ENCODE measurements at places on chromosomes 2 and 18.

GRCh38 chr2:134246154-134246874 is 7.6 kb upstream of the MGAT5 start:
- no peak for DNase-seq

- no peak for DNase-seq
These were observed 80.4 kb downstream of the STK39 start for GRCh38 chr2:168166902-168167510.

GRCh38 chr2:10865841-10866240 is 45.9 kb upstream of the KCNF1 start:
- no peak for DNase-seq

GRCh38 chr2:234231460-234231859 is 181.0 kb downstream of the SPP2 start:
- no peak for DNase-seq

DNA sequence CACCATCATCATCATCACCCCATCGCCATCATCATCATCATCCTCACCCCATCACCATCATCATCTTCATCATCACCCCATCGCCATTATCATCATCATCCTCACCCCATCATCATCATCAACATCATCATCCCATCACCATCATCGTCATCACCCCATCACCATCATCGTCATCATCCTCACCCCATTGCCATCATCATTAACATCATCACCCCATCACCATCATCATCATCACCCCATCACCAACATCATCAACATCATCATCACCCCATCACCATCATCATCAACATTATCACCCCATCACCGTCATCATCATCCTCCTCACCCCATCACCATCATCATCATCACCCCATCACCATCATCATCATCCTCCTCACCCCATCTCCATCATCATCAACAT is 151.0 kb downstream of the DNER start:
- no peak for DNase-seq

GRCh38 chr18:33837191-33837590 is 259.2 kb downstream of the ASXL3 start:
- no peak for DNase-seq

DNA sequence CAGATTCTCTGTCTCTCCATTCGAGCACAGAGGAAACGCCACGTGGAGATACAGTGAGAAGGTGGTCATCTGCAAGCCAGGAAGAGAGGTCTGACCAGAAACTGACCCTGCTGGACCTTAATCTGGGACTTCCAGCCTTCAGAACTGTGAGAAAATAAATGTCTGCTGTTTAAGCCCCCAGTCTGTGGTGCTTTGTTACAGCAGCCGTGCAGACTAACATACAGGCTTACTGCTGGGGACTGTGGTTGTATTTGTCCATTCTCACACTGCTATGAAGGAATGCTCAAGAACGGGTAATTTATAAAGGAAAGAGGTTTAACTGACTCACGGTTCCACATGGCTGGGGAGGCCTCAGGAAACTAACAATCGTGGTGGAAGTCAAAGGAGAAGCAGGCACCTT is 432.7 kb downstream of the IRS1 start:
- no peak for DNase-seq

- DNase-seq: no peak
These were observed 7.2 kb upstream of the DAW1 start for GRCh38 chr2:227864161-227864756.

DNA sequence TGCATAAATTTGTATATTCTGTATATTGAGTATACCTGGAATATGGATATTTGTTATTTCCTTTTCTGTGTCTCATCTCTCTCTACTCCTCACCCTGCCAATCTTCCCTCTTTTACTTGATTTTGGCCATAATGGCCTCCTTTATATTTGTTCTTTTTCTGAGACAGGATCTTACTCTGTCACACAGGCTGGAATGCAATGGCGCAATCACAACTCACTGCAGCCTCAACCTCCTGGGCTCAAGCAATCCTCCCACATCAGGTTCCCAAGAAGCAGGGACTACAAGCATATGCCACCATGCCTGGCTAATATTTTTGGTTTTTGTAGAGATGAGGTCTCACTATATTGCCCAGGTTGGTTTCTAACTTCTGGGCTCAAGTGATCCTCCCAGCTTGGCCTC is 30.5 kb downstream of the PREPL start:
- DNase-seq: no peak

- DNase-seq: peak; percentile 33
These were observed 155.9 kb downstream of the ESCO1 start for GRCh38 chr18:21444465-21445212.

- DNase-seq: no peak
These were observed 891.3 kb upstream of the SLC39A10 start for GRCh38 chr2:194765723-194766122.

DNA sequence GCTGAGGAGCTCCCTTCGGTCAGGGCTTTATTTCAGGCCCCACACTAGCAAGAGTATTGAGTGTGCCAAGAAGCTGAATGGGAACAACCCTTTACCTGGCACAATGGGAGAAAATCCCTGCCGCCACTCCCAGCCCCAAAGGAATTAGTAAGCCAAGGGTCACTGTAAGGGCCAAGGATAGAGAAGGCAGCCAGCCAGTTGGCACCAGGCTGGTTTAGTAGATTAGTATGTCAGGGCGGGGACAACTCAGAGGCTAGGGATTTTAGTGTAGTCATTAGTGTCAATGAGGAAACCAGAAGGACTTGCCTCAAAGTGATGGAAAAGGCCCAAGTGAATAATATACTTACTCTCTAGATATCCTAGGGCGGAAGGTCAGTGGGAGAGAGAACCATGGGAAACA is 34.9 kb upstream of the CYP26B1 start:
- DNase-seq: no peak

DNA sequence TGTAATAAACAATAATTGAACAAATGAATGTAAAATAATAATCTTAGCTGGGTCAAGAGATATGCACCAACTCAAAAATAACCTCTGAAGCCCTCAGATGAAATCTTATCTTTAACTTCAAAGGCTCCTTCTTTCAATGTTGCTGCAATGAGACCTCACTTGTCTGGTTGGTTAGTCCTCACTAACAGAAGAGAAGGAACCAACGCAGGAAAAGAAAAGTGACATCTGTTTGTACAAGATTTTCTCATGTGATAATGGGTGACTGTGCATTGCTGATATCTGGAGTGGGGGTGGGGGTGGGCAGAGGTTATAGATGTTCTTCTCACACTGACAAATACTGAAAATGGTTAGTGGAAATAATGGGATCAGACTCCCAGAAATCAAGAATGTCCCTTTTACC is 2.6 kb downstream of the SCN7A start:
- DNase-seq: no peak

DNA sequence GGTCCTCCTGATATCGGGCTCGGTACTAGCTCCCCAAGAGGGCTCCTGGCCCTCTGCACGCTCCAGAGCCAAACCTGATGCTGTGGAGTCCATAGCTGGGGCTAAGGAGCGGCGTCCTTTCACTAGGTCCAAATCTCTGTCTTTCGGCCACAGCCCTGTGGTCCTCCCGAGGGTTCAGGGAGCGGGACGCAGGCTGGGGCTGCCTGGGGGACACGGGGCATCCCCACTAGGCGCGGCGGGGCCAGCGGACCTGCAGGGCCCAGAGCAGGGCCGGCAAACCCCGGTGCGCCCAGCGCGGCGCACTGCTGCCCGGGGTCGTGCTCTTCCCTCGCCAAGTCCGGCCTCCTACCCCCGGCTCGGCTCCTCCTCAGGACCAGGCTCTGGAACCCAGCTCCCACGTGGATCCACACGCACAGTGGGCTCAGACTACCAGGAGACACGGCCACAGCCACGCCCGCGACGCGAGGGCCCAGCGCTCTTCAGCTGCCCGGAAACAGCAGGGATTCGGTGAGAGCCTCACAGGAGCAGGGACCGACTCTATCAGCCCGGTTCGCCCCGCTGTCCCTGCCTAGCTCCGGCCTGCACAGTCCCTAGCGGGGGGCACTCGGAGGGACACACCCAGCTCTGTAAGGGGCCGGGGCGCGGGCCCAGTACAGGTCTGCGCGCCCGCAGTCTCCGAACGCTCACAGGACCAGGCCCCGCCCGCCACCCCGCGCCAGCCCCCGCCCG is 593 bp downstream of the ZNF514 start:
- DNase-seq: peak; percentile 49

DNA sequence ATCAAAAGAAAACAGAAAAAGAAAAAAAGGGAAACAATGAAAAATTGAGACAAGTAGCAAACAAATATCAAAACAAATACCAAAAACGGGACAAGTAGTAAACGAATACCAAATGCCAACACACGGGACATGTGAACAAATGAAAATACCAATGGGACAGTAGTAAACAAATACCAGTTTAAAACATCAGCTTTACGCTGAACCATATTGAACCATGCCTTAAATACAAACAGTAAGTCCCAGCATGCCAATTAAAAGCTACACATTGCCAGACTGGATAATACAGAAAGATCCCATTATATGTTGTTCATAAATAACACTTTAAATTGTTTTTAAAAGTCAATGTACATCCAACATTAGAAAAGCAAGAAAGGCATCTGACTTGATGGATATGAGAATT is 114.2 kb downstream of the NBAS start:
- no peak for DNase-seq

DNA sequence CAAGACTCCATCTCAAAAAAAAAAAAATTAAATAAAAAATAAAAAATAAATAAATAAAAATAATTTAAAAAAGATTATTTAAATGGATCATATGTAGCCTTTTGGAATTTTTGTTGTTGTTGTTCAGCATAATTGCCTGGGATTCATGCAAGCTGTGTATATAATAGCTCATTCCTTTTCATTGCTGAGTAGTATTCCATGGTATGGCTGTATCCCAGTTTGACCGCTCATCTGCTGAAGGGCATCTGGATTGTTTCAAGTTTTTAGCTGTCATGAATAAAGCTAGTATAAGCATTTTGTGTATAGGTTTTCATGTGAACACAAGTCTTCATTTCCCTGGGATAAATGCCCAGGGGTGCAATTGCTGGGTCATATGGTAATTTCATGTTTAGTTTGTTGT is 6.4 kb upstream of the TANC1 start:
- DNase-seq: no peak

GRCh38 chr18:9565407-9565806 is 49.0 kb downstream of the PPP4R1 start:
- no peak for DNase-seq

DNA sequence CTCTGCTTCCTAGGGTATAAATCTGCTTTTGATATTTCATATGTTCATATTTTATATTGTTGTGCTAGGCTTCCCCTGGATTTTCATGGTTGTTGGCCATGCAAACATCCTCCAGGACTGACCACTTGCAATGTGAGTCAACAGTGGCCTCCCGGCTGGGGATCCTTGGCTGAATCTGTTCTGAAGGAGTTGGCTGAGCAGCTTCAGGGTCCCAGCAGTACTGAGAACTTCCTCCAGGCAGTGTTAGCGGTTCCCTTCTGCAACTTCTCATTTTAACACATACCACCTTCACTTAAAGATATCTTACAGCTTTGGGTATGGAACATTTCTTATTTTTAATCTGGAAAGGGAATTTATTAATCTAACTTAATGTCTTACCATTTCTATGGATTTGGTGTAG is 122.1 kb downstream of the DTNB start:
- no peak for DNase-seq

- DNase-seq: no peak
These were observed 16.7 kb upstream of the EDAR start for GRCh38 chr2:109005686-109006204.

All from CD4-positive, CD25-positive, alpha-beta regulatory T cell (primary cell).